NCI-H524 treated with DMSO at 0.1 percent for 48 hours (cell line): ENCODE measurements at places on chromosomes 5 and 9.

- peak; percentile 31 for DNase-seq
Measured at GRCh38 chr5:65721050-65721719, 724 bp downstream of the SGTB start.

- no peak for DNase-seq
Measured at GRCh38 chr5:42837601-42838000, 25.9 kb upstream of the SELENOP start.

DNA sequence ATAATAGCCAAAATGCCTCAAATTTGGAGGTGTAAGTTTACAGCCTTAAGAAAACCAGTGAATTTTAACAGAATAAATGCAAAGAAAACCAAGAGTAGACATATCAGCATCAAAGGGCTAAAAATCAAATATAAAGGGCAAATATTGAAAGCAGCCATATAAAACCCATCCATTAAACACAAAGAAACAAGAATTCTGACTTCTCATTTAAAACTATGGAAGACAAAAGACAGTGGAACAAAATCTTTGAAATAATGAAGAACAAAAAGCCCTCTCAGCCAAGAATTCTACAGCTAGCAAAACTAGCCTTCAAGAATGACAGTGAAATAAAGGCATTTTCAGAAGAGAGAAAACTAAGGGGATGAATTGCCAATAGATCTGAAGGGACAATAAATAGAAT, 91.3 kb upstream of the FST start:
- no peak for DNase-seq

GRCh38 chr9:135088348-135088978, 995 bp downstream of the OLFM1 start:
- no peak for DNase-seq

GRCh38 chr9:26559506-26559905, 333.1 kb downstream of the CAAP1 start:
- DNase-seq: no peak
